Activated naive CD8-positive, alpha-beta T cell treated with anti-CD3 and anti-CD28 coated beads, Interleukin-2, amount 50 U/mL, for 24 hours (primary cell): ENCODE measurements at places on chromosomes 1 and 21.

DNA sequence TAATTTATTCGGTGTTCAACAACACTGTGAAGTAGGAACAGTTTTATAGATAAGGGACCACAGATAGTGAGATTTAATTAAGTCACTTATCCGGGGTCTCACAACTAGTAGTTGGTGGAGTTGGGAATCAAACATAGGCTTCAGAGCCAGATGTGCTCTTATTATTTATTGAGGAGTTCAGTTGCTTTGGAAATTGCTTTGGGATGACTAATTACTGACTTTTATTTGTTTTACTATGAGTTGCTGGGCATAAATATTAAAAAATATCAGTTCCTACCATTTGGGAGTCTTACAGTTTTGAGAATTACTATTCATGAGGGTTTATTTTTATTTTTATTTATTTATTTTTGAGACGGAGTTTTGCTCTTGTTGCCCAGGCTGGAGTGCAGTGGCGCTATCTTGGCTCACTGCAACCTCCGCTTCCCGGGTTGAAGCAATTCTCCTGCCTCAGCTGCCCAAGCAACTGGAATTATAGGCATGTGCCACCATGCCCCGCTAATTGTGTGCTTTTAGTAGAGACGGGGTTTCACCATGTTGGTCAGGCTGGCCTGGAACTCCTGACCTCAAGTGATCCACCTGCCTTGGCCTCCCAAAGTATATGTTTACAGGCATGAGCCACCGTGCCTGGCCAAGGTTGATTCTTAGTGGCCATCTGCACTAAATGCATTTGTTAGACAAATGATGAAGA, 27.7 kb downstream of the THRAP3 start:
- no peak for DNase-seq

- no peak for DNase-seq
Observed at GRCh38 chr1:6686294-6686693, 15.3 kb downstream of the DNAJC11 start.

- no peak for DNase-seq
Observed at GRCh38 chr1:215794156-215794555, 227.1 kb downstream of the KCTD3 start.

DNA sequence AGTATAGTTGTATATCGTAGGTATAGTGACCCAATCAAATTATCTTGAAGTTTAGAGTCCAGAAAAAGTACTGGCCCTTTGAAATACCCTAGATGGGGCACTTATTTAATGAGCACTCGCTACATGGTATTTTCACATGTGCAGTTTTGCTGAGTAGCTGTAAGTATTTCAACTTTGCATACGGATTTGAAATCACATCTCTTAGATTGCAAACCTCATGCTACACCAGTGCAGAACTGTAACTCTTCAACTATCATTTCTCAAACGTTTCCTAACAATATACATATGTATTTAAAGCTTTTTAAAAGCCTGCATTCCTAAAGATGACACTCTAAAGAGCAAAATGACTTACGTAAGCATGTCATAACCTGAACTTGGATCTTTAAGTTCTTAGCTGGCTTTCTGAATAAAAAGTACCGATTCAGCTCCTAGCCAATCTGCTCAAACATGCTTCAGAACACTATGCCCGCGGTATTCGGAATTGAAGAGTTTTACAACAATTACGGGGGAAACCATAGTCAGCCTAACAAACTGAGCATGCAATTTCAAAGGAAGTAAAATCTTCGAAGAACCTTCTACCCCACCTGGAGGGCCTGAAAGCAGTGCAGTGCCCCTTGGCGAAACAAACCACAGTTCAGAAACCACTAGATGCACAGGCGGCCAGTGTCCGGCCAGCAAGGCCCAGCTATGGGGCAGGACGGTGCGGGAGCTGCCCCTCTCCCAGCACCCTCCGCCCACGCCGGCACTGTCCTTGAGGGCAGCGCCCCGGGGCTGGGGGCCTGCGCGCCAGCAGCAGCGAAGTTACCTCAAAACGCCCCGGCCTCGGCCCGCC, 863 bp downstream of the FH start:
- DNase-seq, result peak; percentile 32

DNA sequence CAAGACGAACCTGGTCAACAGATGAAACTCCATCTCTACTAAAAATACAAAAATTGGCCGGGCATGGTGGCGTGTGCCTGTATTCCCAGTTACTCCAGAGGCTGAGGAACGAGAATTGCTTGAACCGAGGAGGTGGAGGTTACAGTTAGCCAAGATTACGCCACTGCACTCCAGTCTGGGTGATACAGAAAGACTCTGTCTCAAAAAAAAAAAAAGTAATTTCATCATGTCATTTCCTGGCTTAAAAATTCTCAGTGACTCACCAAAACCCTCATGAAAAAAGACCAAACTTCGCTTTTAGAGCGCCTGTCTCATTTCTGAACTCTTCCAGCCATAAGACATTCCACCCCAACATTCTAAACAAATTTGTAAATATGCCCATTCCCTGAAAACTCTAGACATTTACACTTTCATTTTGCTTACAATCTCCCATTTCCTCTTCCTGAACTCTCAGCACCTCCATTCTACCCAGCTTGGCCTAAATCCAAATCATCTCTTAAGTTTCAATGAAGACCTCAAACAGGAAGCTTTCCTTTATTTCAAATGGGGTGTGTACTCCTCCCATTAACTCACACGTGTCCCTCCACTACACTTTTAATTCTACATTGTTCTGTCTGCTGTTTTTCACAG, 50.5 kb upstream of the PRRC2C start:
- no peak for DNase-seq

GRCh38 chr1:26739329-26739914, 43.6 kb downstream of the ARID1A start:
- DNase-seq, result no peak

- DNase-seq, result no peak
Observed at GRCh38 chr1:209367061-209367772, 216.3 kb upstream of the CAMK1G start.

DNA sequence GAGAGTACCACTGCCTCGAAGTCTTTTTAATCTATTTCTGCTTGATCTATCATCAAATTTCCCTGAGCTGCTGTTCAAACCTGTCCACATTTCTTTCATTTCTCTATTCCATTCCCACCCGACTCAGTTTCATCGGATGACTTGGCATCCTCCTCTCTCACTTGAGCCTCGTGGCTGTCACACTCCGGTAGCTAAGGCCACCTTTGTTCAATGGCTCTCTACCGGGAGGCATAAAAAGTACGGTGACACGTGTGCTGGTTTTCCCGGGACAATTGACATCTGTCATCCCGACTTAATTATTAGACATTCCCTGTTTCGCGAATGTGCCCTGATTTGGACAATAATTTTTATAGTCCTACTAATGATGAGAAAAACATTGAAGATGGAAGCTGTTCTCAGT, 22.6 kb downstream of the MIS18A start:
- no peak for DNase-seq

DNA sequence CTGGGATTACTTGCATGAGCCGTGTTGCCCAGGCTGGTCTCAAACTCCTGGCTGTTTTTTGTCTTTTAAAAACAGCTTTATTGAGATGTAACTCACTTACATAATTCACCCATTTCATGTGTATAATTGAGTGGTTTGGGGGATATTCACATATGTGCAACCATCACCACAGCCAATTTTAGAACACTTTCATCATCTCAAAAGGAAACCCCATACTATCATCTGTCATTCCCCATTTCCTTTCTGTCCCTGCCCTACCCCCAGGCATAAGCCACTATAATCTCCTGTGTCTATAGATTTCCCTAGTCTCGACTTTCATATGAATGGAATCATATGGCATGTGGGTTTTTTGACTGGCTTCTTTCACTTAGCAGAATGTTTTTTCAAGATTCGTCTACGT, 43.3 kb downstream of the GPR137B start:
- DNase-seq, result no peak

DNA sequence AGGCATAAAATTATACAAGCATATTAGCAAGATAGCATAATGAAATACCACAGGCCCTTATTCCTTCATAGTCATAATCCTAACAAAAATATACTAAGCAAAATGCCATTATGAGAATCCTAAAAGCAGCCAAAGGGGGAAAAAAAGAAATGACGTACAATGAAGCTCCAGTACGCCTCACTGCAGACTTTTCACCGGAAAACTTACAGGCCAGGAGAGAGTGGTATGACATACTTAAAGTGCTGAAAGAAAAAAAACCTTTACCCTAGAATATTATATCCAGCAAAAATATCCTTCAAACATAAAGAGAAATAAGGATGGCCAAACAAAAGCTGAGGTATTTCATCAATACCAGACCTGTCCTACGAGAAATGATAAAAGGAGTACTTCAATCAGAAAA, 19.5 kb downstream of the ZNF695 start:
- no peak for DNase-seq

DNA sequence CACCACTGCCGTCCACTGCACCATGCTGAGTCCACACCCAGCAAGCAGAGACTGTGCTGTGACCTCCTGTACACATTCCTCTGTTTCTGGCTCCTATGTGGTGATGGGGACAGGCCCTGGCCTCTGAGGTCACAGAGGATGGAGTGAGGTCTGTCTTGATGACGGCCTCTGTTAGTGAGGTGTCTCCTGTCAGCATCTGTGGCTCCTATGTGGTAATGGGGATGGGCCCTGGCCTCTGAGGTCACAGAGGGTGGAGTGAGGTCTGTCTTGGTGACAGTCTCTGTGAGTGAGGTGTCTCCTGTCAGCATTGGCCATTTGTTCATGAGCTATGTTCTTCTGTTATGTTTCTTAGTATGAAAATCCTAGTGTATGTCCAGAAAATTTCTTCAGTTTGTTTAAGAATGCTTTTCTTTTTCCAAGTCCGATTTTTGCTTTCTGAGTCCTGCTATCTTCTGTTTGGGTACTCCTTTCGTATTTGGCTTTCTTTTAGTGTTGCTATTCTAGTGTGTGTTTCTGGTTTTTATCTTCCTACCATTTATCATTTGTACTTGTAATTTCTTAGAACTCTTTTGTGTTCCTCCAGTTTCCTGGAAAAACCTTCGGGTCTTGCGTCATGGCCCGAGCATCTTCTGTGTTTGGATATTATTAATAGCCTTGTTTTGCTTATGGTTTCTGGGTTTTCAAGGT, 13.4 kb downstream of the SNAP47 start:
- no peak for DNase-seq

GRCh38 chr1:112298558-112298957, 97.5 kb upstream of the CTTNBP2NL start:
- DNase-seq, result peak; percentile 36

GRCh38 chr1:61842036-61842435, 99.8 kb downstream of the PATJ start:
- DNase-seq, result no peak

DNA sequence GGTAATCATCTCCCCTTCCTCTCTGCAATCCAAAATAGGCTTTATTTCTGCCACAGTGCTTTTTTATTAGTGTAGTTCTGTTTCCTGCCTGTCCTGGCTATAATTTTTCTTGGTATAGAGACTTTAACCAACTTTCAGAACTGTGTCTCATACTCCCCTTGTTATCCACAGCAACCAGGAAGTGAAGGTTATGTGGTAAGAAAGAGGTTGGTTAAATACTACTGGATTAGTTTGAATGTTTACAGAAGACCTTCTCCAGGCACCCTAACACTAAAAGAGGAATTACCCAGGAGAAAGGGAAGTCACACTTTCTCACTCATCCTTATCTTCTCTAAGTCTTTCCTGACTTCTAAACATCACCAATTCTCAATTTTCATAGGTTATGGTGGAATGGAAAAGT, 17.8 kb upstream of the TNFSF4 start:
- no peak for DNase-seq

- DNase-seq, result no peak
Observed at GRCh38 chr1:54984131-54984842, 3.9 kb downstream of the TMEM61 start.
